A673 (cell line): ENCODE measurements at places on chromosomes 12 and 14. TPM values are rescaled to one million over a fixed set of nuclear protein-coding genes. Genes with fewer than 3 reads are reported as not detected.

The PPM1H gene
- 0.04 and 0.35 TPM in 2 replicates for total RNA-seq

The RND1 gene
- 2.0 and 2.7 TPM in 2 replicates for total RNA-seq

The RPL10L gene
- total RNA-seq: not detected in 2 replicates

The SLC7A8 gene
- total RNA-seq: 18.3 and 24.8 TPM in 2 replicates

The BLOC1S1 gene
- 76.0 and 86.3 TPM in 2 replicates for total RNA-seq

The TAS2R46 gene
- 2.2 and 3.1 TPM in 2 replicates for total RNA-seq

The ERGIC2 gene
- 76.9 and 89.1 TPM in 2 replicates for total RNA-seq

The ACOT4 gene
- total RNA-seq: 0.28 and 0.37 TPM in 2 replicates

The CACNA2D4 gene
- total RNA-seq: 0.41 and 1.2 TPM in 2 replicates
